ENCODE measurements at places on chromosomes 16 and 17. TPM values are rescaled to one million over a fixed set of nuclear protein-coding genes. Genes with fewer than 3 reads are reported as not detected.

DNA sequence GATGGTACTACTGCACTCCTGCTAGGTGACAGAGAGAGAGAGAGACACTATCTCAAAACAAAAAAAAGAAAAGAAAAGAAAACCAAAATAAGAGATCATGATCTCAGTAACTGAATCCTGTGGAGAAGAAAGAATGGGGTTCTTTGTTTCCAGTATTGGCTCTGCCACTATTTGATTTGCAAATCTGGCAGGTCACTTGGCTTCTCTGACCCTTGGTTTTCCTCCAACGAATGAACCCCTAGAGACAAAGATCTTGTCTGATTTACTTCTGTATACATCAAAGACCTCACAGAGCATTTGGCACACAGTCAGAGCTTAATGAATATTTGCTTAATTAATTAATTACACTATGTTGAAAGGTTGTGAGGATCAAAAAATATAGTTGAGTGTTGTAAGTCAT lies 47.9 kb upstream of the NLK start:
- no peak for DNase-seq
- peaks cover 23% of the 10 kb centered on the region for H3K27me3 ChIP-seq
- no peak overlapping the region for H3K4me3 ChIP-seq
- no peaks in the 10 kb centered on the region for H3K36me3 ChIP-seq
- no peak overlapping the region for H3K27ac ChIP-seq
- no peaks in the 10 kb centered on the region for H3K4me1 ChIP-seq

GRCh38 chr16:35795361-35796029 lies 2336.1 kb downstream of the TP53TG3F start:
- no peak overlapping the region for H3K27ac ChIP-seq
- DNase-seq, result no peak
- H3K4me1 ChIP-seq, result no peaks in the 10 kb centered on the region
- H3K27me3 ChIP-seq, result no peaks in the 10 kb centered on the region
- H3K36me3 ChIP-seq, result no peaks in the 10 kb centered on the region

The MMP2 gene
- not detected for total RNA-seq

DNA sequence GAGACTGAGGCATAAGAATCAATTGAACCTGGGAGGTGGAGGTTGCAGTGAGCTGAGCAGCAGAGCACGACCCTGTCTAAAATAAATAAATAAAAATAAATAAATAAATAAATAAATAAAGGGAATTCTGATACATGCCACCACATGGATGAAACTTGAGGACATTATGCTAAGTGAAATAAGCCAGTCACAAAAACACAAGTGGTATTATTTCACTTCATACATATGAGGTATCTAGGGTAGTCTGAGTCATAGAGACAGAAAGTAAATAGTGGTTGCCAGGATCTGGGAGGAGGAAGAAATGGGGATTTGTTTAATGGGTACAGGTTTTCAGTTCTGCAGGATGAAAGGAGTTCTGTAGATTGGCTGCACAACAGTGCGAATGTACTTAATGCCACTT lies 16.3 kb downstream of the PIPOX start:
- no peak for DNase-seq
- no peak overlapping the region for H3K4me3 ChIP-seq
- no peaks in the 10 kb centered on the region for H3K27me3 ChIP-seq

DNA sequence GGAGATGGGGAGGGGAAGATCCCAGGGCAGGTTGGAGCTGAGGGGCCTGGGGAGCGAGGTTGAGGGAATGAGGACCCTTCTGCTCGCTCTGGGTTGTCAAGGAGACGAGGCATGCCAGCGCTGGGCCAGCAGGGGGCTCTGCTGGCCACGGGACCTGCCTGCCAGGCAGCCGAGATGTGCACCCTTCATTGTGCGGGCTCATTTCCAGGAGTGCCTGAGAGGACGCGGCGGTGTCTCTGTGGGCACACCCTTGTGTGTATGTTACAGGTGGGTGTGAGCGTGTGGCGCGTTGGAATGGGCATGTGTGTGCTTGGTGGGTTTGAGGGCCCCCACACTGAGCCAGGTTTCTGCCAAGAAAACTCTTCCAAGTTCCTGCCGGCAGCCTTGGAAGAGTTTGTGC lies 15.9 kb downstream of the ARHGAP23 start:
- no peaks in the 10 kb centered on the region for H3K36me3 ChIP-seq
- H3K4me3 ChIP-seq, result no peak overlapping the region
- peaks cover 6% of the 10 kb centered on the region for H3K27me3 ChIP-seq
- H3K27ac ChIP-seq, result no peak overlapping the region
- peaks cover 7% of the 10 kb centered on the region for H3K4me1 ChIP-seq

DNA sequence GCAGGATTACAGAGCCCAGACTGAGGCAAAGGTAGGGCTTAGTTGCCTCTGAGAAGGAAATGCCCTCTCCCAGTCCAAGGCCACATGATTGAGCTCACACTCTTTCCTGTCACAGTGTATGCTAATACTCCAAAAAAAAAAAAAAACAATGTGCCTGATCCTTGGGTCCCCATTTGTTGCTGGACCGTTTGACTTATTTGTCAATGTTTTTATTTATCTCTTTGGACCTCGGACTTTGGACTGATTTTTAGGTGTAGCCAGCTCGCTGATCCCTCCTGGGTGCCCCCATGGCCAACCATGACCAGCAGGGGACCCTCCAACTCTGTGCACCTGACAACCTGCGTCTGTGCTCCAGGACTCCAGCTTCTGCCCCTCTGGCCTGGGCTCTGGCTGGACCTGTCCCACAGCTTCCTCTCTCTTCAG lies 622 bp upstream of the CCL16 start:
- no peaks in the 10 kb centered on the region for H3K36me3 ChIP-seq
- DNase-seq, result no peak

All from activated T-cell treated with anti-CD3 and anti-CD28 coated beads, Interleukin-2, amount 50 U/mL, for 72 hours (primary cell).